ENCODE measurements at places on chromosomes 1 and 21. TPM values are rescaled to one million over a fixed set of nuclear protein-coding genes. Genes with fewer than 3 reads are reported as not detected.

GBP6 gene
- total RNA-seq = not detected

TMPRSS3 gene
- total RNA-seq = 0.17 TPM

USP25 gene
- 30.9 TPM for total RNA-seq

- DNase-seq = no peak
Observed at GRCh38 chr1:145961425-145962156, 2.8 kb downstream of the ANKRD34A start.

GRCh38 chr1:4526747-4527146 is 127.7 kb upstream of the AJAP1 start:
- DNase-seq = no peak

DNA sequence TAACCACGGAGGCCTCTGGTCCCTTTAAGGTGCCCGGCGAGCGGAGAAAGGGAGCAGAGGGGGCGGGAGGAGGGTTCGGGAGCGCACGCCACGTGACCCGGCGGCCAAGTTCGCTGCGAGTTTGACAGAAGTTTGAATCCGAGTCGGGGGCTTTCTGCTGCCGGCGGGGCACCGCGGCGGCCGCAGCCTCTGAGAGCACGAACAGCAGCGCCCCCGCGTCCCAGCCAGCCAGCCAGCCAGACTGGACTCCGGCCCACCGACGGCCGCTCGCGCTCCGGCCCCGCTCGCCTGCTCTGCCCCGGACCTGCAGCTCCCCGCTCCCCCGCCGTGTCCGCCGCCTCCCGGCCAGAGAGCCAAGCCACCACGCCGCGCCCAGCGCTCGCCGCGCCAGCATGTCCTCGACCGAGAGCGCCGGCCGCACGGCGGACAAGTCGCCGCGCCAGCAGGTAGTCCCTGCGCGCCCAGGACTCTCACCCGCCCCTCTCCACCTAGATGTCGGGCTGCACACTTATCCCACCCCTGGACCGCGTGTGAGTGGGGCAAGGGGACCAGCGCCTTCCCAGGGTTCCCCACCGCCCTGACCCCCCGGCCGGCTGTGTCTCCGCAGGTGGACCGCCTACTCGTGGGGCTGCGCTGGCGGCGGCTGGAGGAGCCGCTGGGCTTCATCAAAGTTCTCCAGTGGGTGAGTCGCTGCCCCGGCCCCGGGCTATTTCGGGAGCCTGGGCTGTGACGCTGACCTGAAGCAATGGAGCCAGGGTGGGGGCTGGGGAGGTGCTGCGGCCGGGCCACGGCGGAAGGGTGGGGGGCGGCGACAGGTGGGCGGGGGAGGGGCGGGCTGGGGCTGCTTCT is at the start of gene SYPL2:
Gene SYPL2, plus strand, starts transcription at position 95 of the 849 bp plus-strand sequence. Its CDS starts 298 bp downstream, at position 393.
- DNase-seq = no peak

DNA sequence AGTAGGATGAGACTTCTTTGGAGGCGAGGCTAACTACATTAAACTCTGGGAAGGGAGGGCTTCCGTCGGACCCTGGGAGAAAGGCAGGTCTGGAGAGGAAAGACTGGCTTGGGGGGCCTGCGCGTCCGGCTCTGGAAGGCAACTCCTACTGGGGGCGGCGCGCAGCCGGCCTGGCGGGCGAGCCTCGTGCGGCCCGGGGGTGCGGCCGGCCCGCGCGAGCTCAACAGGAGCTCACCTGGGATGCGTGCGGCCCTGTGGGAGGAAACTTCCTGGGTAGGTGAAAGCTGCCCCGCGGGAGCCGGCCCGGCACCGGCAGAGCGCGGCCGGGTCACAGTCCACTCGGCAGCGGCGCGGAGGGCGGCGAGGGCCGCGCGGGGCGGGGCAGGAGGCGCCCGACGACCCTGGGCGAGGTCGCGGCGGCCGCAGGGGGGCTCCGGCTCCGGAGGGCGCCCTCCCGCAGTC is 449 bp downstream of the EPS15 start:
- no peak for DNase-seq

GRCh38 chr1:41329662-41330587 is 31.3 kb upstream of the FOXO6 start:
- DNase-seq = no peak

- no peak for DNase-seq
Observed at GRCh38 chr21:42737951-42738590, 84.7 kb downstream of the PDE9A start.
